ENCODE measurements at places on chromosomes 5 and 9. TPM values are rescaled to one million over a fixed set of nuclear protein-coding genes. Genes with fewer than 3 reads are reported as not detected.

- DNase-seq, result peak; percentile 63
These were observed 601.8 kb upstream of the ZNF608 start for GRCh38 chr5:125348221-125348692.

DNA sequence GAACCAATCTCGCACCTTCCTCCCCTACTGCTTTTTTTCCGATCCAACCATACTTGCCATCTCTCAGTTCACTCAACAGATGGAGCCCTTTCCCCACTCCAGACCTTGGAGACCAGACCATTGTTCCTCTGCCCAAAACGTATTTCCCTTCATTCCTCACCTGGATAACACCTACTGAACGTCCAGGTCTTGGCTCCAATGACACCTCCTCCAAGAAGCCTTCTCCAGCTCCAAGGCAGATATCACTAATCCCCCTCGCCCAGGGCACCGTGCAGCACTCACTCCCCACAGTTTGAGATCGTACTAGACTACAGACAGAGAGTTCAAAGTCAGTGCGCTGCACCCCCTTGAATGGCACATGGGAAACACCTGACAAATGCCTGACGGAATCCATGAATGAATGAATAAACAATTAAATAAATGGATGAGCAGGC lies 47.1 kb upstream of the AKNA start:
- DNase-seq, result no peak

GRCh38 chr5:52997424-52997823 lies 8.3 kb downstream of the ITGA2 start:
- no peak for DNase-seq

DNA sequence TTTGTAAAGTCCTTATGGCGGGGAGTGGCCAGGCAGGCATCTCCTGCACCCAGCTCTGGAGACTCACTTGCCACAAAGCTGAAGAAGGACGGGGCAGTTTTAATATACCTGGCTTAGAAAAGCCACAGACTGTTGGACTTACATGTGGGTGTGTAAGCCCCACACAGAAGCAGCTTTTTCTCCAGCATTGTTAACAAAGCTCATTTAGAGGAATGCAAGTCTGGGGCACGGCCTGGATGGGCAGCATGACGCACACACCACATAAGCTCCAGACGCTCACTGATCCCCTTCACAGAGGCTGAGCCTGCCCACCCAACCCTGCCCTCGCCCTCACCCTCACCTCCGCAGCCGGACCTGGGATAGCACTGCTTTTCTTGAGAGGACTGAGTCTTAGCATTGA lies 58.0 kb upstream of the PDE8B start:
- DNase-seq, result no peak

DNA sequence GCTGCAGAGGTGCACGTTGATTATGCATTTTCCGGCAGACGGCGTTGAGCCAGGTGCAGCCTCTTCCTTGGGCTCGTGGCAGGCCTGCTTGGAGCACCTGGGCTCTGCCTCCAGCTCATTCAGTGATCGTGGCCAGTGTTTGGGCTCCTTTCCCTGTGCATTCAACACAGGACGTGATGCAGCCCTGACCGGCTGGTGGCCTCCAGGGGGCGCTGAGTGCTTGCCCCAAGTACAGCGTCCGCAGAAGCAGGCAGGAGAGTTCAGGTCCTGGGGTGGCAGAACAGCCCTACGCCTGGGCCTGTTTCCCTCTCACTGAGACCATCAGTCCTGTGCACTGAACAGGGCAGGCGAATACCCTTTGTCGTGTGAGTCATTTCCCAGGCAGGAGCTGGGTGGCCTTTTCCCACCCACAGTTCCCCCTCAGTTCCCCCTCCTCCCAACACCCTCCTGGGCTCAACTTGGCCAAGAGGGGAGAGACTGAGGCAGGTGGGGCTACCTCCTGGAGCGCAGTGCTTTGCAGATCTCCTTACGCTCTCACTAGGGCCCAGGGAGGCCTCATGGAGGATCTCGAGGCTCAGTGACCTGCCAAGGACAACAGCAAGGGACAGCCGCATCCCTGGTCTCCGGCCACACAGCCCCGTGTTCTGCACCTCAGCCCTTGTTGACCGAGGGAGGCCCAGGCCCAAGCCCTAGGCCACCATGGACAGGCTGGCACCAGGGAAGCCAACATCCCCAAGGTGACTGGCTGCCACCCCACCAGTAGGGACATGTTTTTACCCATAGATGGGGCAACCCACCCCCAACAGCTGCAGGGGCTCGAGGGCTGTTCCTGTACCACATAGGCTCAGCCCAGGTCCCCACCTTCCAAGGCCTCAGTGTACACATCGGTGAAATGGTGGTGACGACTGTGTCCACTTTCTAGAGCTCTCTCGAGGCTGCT lies 52.9 kb downstream of the LRSAM1 start:
- peak; percentile 93 for DNase-seq

GRCh38 chr9:89747596-89747995 lies 142.8 kb downstream of the GADD45G start:
- DNase-seq, result peak; percentile 82

- no peak for DNase-seq
These were observed 23.8 kb downstream of the MRPS27 start for GRCh38 chr5:72296256-72296655.

DNA sequence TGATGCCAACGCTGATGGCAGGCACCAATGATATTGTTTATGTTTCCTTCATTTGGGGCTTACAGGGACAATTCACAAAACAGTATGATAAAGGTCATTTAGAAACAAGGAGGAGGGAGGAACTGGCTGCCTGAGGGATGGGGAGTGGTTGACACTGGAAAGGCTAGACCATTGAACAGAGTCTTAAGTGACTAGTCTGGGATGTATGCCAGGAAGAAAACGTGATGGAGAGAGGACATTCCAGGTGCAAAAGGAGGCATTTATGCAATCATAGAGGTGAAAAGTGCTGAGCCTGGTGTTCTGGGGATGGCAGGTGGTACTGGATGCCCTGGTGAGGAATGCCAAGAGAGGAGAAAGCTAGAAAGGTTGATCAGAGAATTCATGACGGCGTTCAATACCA lies 153.4 kb downstream of the ZNF462 start:
- no peak for DNase-seq

DNA sequence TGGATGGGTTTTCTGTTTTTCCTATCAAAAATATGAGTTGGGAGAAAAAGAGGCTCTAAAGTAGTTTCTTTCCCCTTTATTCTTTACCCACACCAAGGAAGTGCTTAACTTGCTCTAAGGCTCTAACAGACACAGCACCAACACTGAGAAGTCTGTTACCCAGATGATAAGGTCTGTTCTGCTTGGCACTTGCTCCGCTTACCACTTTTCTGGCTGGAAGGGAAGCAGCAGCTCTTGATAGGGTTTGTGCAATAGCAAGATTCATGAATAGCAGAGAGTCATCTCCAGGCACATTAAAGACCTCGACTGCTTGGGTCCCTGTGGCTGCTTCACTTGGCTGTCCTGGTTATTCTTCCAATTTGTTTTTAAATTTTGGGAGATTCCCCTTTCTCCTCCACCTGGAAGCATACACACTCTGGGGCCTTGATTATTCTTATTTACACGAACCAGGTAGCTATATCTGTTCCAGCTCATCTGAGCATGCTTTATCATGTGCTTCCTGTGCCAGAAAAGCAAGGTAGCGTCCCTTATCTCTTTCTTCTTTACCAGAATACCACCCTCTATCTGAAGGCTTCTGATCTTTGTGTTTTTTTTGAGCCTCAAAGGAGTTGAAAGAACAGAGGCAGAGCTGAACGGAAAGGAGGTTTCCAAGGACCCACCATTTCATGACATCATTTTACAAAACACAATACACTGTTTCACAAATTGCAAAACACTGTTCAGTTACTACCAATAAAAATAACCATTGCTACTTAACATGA lies 24.8 kb downstream of the PPP3R2 start:
- no peak for DNase-seq

- no peak for DNase-seq
These were observed 25.6 kb downstream of the PDZD2 start for GRCh38 chr5:31664566-31664965.

DNA sequence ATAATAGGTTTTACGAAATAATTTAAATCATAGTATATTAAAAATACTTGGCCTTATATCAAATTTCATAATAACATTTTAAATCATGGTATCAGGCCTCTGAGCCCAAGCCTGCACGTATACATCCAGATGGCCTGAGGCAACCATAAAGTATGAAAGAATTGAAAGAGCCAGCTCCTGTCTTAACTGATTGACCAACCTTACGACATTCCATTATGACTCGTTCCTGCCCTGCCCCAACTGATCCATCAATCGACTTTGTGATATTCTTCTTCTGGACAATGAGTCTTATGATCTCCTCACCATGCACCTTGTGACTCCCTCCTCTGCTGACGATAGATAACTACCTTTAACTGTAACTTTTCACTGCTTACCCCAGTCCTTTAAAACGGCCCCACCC lies 545.0 kb downstream of the MTRR start:
- DNase-seq, result no peak

- no peak for DNase-seq
These were observed 300.7 kb downstream of the MLLT3 start for GRCh38 chr9:20321423-20322082.

DNA sequence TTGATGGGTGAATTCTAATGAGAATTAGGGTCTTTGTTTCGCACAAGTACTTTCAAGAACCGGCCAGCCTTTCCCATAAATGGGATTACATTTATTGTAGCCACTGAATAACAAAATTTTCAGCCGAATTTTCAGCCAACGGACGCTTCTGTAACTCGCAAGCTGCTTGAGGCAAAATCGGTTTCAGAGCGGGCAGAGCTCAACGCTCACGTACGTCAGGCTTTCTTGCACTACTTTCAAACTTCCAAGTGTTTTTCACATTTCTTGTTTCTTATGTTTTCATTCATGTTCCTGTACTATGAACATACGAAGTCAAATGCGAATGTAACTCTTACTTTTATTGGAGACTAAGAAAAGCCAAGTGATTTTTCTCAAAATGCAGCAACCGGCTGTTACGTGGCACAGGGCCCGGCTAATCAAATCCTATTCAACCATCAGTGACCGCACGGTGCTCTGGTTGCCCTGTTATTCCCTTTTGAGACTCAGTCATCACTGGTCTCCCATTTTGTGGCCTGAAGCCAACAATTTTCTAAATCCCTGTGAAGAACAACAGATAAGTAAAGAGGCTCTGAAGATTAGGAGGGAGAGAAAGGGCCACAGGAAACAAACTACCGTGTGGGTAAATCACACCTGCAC lies 68.5 kb downstream of the SLC28A3 start:
- no peak for DNase-seq

DNA sequence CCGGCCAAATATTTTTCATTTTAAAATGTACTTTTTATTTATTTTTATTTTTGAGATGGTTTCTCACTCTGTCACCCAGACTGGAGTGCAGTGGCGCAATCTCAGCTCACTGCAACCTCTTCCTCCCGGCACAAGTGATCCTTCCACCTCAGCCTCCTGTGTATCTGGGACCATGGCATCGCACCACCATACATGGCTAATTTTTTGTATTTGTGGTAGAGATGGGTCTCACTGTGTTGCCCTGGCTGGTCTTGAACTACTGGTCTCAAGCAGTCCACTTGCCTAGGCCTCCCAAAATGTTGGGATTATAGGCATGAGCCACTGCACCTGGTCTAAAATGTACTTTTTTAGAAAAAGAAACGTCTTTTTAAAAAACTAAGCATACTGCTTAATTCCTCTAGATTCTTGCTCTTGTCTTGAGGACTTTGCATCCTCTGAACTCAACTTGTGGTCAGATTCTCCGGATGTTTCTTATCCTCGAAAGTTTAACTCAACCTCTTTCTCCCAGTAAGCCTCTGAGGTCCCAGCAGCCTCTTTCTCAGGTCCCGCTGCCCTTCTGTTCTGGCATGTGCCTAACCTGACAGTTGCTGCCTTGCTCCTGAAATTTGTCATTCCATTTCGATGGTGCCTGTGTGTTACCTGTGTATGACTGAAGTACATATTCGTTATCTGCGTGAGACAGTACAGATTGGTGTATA lies 63.0 kb downstream of the TRIO start:
- DNase-seq, result no peak

DNA sequence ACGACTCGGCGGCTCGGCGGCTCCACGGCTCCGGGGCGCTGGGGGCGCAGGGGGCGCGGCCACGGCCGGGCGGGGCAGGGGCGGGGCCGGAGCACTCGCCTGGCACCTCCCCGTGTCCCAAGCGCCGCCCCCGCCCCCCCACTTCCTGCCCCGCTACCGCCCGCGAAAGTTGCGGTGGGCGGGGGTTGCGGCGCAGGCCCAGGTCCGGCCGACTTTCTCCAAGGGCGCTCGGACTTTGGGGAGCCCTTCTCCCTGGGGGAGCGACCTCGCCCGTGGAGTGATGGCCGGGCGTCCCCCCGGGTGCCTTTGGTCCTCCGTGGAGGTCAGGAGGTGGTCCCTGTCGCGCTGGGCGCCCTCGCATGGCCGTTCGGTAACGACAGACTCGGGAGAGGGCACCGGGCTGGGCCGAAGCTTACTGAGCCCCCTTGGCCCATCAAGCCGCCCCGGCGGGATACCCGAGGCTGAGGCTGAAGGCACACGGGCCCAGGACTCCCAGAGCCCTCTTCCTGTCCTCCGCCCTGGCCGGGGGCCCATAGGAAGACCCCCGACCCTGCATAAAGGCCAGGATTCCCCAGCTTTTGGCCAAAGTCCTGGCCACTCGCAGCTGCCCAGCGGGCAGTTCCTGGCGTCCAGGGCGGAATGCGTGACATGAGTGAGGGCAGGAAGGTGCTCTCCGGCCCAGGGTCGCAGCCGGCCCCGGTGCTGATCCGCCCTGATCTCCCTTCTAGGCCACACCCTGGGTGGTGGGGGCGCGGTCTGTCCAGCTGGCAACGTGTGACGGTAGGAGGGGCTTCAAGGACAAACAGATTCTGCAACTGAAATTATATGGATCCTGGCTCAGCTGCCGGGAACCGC lies 883 bp upstream of the VAV2 start:
- peak; percentile 92 for DNase-seq

- no peak for DNase-seq
These were observed 13.6 kb downstream of the CTSL start for GRCh38 chr9:87739546-87739945.

DNA sequence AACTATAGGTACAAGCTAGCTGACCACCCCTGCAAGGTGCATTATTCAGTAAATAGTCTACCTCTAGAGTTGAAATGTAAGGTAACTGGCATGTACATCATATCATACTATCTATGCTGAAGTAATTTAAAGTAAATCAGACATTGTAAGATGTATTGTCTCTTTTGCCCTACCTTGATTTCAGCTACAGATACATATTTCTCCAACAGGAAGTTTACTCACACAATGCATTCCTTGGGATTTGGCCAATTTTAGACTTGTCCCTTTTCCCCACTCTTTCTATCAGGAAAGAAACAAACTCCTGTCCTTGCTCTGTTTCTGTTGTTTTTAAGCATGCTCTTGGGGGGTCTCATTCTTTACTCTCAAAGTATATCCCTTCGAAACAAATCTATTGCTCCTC lies 58.5 kb upstream of the TSLP start:
- DNase-seq, result no peak

Gene WDR38
- total RNA-seq, result not detected

Gene PCDHB9
- 0.81 TPM for total RNA-seq

Gene TMEM174
- not detected for total RNA-seq

Gene CSF2
- total RNA-seq, result not detected

Gene CDKN2B-AS1
- not detected for total RNA-seq

Gene ISL1
- total RNA-seq, result not detected

Gene TAF1L
- not detected for total RNA-seq

Gene PDE6A
- total RNA-seq, result 0.08 TPM

Gene GHR
- total RNA-seq, result 12.8 TPM

Gene CPEB4
- 118 TPM for total RNA-seq

Gene AGXT2
- total RNA-seq, result not detected

Gene SOX30
- 0.13 TPM for total RNA-seq

Gene MCC
- 29.4 TPM for total RNA-seq
